ENCODE measurements at places on chromosomes 13 and 19.

DNA sequence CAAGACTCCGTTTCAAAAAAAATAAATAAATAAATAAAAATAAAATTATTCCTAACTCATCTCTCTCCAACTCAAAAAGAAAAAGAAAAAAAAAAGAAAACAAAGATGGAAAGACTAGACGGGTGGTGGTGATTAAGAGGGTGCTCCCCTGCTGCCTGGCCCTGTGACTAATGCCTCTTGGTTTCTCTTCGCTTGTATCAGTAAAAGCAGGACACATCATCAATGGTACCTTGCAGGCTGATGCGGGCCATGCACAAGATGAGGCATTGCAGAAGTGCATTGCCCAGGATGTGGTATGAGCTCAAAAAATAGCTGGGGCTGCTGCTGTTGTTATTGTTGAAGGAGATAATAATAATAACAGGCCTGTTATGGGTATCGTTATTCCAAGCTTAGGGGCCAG lies 14.6 kb downstream of the ACER1 start:
- no peak for DNase-seq

- DNase-seq: no peak
These were observed 43.5 kb downstream of the ATP7B start for GRCh38 chr13:51967482-51968446.

DNA sequence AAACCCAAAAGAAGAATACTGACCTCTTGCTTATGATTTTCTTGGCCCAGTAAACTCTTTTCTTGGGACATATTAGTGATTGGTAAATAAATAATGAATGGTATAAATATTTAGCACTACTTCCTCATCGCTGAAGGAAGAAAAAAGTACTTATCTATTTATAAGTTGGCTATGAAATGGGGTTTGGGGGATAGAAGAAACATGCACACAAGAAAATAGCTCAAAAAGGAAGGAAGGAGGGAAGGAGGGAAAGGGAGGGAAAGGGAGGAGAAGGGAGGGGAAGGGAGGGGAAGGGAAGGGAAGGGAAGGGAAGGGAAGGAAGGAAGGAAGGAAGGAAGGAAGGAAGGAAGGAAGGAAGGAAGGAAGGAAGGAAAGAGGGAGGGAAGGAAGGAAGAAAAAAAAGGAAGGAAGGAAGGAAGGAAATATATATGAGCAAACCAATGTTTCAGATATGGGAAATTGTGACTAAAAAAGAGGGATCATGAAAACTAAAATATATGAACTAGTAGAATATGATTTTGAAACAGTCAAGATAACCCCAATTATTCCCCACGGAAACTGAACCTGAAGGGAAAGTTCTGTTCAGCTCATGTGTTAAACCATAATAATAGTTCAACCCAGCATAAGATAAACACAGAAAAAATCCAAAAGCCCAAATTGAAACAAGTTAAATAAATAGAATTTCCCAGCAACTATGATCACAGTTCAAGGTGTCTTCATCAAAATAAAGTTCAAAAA lies 75.3 kb downstream of the FGF14 start:
- no peak for DNase-seq

DNA sequence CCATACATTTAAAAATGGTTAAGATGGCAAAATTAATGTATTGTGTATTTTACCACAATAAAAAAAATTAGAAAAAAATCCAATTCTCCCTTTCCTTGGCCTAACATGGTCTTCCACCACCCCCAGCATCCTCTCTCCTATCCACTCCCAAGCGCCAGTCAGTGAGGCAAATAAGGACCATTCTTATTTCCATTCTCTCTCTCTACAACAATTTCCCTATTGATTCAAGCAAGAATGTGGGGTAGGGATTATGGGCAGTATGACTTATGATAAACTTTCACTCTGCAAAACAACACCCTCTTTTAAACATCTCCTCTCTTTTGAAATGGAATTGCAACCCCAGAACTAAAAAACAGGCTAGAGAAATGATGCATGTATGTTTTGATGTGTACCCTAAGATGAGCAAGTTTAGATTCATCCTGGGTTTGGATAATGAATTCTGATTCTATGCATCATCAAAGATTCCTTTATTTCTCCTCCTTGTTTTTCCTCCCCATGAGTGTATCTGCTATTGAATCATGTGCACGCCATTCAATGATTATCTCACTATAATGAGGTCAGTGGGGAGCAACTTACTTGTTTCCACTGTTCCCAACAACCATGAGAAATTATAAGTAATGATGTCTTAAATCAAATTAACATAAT lies 3.5 kb downstream of the STARD13 start:
- DNase-seq: no peak

GRCh38 chr13:51638216-51638871 lies 54.1 kb downstream of the WDFY2 start:
- no peak for DNase-seq

- DNase-seq: no peak
These were observed 6.1 kb downstream of the FOSB start for GRCh38 chr19:45473682-45474605.

DNA sequence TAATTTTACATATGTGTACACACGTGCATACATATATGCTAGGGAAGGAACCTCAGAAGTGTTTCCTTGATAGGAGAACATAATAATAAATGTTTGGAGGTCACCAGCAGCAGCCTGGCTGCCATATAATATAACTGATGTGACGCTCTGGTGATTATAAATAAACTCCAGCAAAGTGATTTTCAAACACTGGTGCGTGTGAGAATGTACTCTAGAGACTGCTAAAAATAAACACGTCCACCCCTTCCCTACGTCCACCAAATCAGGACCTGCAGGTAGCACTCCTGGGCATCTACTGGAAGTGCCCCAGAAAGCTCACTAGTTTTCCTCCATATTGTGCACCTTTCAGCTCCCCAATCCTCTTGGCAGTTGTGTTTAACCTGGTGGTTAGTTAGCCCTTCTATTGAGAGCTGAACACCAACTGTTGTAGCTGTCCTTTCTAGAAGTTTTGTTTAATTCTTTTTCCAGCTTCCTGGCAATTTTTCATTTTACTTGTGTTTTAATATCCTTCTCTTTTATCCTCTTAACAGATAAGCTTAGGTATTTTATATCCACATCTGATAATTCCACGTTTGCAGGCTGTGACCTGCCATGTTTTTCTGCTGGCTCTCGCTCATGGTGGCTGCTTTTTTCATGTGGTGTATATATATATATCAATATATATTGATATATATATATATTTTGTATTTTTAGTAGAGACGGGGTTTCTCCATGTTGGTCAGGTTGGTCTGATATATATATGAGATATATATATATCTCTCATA lies 13.0 kb downstream of the OPA3 start:
- no peak for DNase-seq
